ENCODE measurements at places on chromosomes 5 and 9.

DNA sequence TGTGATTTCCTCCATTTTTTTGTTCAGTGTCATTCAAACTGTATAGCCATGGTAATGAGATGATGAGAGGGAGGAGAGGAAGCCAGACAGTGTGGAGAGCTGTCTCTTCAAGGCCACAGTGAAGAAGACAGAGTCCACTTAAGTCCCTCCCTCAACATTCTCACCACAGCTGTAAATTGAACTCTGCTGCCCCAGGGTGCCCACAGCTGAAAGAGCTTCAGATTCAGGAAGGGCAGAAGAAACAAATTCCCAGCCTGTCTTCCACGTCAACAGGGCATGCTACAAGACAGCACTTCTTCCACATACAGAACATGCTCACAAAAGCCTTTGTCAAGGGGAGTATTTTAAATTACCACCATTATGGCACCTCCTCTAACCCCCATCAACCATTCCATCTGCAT is 100.4 kb downstream of the KLHL3 start:
- H3K4me3 ChIP-seq, result no peak overlapping the region
- H3K27me3 ChIP-seq, result no peaks in the 10 kb centered on the region
- DNase-seq, result no peak
- no peak overlapping the region for H3K27ac ChIP-seq
- H3K4me1 ChIP-seq, result no peaks in the 10 kb centered on the region

GRCh38 chr5:10668697-10669096 is 92.3 kb downstream of the DAP start:
- H3K36me3 ChIP-seq, result no peaks in the 10 kb centered on the region
- no peaks in the 10 kb centered on the region for H3K4me1 ChIP-seq
- H3K4me3 ChIP-seq, result no peak overlapping the region
- H3K27ac ChIP-seq, result no peak overlapping the region
- peak; percentile 27 for DNase-seq

GRCh38 chr9:127519301-127520166 is 68.2 kb downstream of the LRSAM1 start:
- H3K4me3 ChIP-seq, result no peak overlapping the region
- no peaks in the 10 kb centered on the region for H3K27me3 ChIP-seq
- peak overlapping the region; percentile 87 for H3K27ac ChIP-seq
- DNase-seq, result peak; percentile 51
- H3K36me3 ChIP-seq, result peaks cover 63% of the 10 kb centered on the region
- peaks cover 39% of the 10 kb centered on the region for H3K4me1 ChIP-seq

DNA sequence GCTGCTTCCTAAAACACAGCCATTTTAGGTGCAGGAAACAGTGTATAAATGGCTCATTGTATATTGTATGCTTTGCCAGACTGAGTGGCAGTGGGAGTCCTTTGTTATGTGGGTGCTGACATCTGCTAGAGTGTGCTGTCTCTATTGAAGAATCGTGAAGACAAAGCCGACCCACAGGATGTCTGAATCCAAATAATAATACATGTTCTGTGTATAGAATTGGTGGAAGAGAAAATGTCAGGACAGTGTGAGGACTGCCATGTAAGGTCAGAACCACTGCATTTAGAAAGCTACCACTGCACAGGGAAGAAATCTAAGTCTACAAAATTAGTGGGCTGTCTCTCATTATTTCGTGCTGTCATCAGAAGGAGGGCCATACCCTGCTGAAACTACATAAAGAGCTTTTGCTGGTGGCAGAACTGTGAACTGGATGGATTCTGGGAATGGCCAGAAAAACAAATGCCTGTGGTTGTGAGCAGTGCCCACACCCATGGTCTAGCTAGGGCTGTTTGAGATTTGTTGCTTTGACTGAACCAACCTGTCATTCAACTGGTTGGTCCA is 2.5 kb downstream of the IL7R start:
- H3K4me3 ChIP-seq, result no peak overlapping the region
- no peak overlapping the region for H3K27ac ChIP-seq
- H3K4me1 ChIP-seq, result no peaks in the 10 kb centered on the region

- no peaks in the 10 kb centered on the region for H3K36me3 ChIP-seq
- no peak overlapping the region for H3K27ac ChIP-seq
- H3K27me3 ChIP-seq, result no peaks in the 10 kb centered on the region
- DNase-seq, result no peak
- H3K4me3 ChIP-seq, result no peak overlapping the region
These were observed 51.8 kb downstream of the IRX2 start for GRCh38 chr5:2699686-2700085.

Data from trophoblast cell (in vitro differentiated cells and primary cell).